ENCODE measurements at places on chromosomes 4 and X. TPM values are rescaled to one million over a fixed set of nuclear protein-coding genes. Genes with fewer than 3 reads are reported as not detected.

HS3ST1 gene
- 2.7 TPM for polyA plus RNA-seq

ARSJ gene
- 7.5 TPM for polyA plus RNA-seq

GRCh38 chr4:27789773-27790172 lies 929.1 kb downstream of the STIM2 start:
- DNase-seq = no peak

DNA sequence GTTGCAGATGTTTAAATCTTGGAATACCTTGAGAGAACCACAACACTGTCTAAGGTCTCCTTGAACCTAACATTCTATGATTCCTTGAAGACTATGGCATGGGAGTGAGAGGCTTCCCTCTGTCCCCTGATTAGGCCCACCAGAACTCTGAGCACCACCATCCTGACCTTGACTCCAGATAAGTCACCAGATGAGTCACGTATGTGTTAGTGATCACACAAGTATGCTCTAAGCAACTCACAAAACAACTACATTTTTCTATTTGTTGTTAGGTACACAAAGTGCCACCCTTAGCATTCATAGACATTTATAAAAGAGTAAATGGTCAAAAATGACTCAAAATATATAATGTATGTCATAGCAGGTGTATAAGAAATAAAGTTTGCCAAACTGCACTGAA lies 252.9 kb upstream of the CXXC4 start:
- DNase-seq = no peak

GAGE2A gene
- polyA plus RNA-seq = not detected
